Activated naive CD4-positive, alpha-beta T cell treated with anti-CD3 and anti-CD28 coated beads for 36 hours (primary cell): ENCODE measurements at places on chromosomes 12 and 14. TPM values are rescaled to one million over a fixed set of nuclear protein-coding genes. Genes with fewer than 3 reads are reported as not detected.

CDH24 gene
- total RNA-seq, result 1.4 TPM

ADAM21 gene
- total RNA-seq, result 0.32 TPM

LALBA gene
- total RNA-seq, result not detected

PWP1 gene
- 37.1 TPM for total RNA-seq

COCH gene
- total RNA-seq, result 1.3 TPM

DNA sequence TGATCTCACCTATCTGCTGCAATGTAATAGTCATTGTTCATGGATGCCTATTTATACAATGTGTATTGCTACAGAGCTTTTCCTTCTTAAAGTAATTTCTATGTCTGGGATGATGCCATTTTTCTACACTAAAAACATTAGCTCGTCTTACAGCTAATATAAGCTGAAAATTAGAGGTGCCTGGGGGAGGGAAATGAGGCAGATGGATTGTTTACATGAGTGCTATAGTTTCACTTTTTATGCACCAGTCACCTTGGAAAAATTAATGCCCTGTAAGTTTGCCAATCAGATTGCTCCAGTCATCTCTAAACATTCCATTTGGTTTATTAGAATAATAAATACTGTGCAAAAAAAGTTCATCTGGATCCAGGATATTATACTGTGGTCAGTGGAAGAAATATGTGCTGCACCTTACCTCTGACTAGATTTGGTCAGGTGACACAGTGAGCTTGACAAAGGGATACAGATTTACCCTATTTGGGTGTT is 436.2 kb downstream of the RAD51B start:
- DNase-seq, result no peak

- no peak for DNase-seq
Measured at GRCh38 chr12:89041078-89041477, 311.2 kb downstream of the DUSP6 start.

GRCh38 chr12:58814036-58814435 is 106.3 kb downstream of the LRIG3 start:
- no peak for DNase-seq

GRCh38 chr12:73833746-73834145 is 703.9 kb upstream of the ATXN7L3B start:
- no peak for DNase-seq

DNA sequence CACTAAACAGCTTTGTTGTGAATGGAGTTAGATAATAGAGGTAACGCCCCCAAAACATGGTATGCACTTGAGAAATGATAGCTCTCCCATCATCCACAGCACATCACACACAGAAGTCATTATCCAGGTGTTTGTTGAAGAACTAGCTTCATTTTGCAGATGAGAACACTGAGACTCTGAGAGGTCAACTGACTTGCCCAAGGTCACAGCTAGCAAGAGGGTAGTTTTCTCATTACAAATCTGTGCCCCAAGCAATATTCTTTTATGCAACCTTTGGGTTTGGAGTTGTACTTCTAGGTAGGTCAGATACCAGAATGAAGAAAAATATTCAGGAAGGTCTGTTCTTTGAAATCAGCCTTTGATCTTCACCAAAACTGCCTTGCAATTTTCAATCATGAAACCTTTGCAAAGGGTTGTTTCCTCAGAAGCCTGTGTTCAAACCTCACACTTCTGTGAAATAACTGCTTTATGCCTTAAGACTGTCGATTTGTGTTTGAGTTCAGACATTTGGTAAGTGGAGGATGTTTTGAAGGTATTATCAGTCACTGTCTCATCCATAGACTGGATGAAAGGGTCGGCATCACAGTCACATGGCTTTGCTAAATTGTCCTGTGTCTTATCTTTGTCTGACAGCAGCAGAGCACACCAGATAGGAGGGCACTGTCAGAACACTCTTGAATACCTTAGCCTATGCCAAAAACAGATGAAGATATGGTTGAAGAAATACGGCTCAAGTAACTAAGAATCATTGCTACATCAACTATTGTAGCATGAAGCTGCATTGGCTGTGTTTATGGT is 233.2 kb upstream of the BTG1 start:
- DNase-seq, result peak; percentile 28

DNA sequence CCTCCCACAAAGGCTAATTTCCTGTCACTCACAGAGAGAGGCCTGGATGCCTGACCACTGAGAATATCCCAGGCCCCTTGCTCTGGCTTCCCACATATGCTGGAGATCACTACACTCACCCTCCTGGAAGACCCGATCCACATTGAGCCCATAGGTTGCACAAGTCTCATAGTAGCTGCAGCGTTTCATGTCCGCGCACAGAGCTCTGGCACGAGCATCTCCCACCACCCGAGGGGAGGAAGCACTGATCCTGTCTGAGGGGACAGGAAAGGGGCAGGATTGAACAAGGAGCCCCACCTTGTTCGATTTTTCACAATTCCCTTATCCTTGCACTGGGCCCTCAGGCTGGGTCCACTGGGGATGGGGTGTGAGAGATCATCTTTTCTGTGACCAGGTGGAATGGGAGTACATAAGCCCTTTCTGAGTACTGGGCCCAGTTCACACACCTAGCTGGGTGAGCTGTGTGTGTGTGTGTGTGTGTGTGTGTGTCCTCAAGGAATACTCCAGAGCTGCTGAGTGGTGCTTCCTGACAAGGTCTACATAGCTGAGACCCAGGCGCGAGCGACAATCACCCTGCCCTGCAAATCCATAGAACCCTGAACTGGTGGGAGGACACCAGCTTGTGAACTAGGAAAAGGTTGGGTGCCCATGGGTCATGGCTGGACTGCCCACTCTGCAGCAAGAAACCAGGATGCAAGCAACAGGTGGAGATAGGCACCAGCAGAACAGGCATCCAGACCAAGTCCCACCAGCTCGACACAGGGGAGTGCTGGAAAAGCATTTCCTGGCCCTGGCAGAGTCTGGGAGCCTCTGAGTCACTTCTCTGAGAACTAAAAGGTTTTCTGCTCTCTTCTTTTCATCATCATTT is 5.6 kb downstream of the AGAP2 start:
- no peak for DNase-seq

DNA sequence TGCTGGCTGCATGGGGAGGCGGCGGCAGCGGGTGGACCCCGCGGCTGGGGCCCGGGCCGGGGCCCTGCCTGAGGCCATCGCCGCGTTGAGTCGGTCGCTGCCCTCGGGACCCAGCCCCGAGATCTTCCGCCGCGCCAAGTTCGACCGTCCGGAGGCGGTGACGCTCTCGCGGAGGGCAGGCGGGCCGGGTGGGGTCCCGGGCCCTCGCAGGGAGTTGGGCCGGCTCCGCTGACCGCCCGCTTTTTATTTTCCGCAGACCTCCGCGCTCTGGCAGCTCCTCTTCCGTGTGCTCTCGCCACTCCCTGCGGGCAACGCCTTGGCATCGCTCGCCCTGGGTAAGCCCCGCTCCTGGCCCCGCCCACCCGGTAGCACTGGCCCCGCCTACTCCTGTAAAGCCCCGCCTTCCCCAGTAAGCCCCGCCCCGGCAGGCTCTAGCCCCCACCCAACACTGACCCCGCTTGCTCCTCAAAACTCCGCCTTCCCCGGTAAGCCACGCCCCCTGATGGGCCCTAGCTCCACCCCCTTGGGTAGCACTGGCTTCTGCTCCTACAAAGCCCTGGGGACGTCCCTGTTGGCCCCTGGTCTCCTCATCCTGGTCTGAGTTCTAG is 424 bp downstream of the TEDC1 start:
- DNase-seq, result peak; percentile 95

- no peak for DNase-seq
Measured at GRCh38 chr14:20857207-20857606, 34.0 kb upstream of the RNASE3 start.

DNA sequence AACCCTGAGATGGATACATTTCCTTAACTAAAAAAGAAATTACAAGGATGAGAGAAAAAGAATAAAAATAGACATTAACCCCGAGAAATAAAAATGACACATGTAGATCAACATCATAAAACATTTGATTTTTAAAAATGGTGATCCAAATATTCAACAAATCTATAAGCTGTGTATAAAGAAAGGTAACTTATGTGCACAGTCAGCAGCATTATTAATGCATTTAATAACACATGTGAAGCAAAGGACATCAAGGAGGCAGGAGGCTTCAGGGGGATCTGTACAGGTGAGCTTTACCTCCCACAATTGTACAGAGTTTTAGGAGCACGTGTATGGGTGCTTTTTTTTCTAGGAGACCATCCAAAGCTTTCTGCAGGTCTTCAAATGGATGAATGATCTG is 76.1 kb downstream of the MED13L start:
- no peak for DNase-seq

GRCh38 chr14:59754256-59754655 is 116.3 kb downstream of the RTN1 start:
- no peak for DNase-seq

GRCh38 chr12:127745469-127746212 is 521.3 kb upstream of the TMEM132C start:
- DNase-seq, result no peak

DNA sequence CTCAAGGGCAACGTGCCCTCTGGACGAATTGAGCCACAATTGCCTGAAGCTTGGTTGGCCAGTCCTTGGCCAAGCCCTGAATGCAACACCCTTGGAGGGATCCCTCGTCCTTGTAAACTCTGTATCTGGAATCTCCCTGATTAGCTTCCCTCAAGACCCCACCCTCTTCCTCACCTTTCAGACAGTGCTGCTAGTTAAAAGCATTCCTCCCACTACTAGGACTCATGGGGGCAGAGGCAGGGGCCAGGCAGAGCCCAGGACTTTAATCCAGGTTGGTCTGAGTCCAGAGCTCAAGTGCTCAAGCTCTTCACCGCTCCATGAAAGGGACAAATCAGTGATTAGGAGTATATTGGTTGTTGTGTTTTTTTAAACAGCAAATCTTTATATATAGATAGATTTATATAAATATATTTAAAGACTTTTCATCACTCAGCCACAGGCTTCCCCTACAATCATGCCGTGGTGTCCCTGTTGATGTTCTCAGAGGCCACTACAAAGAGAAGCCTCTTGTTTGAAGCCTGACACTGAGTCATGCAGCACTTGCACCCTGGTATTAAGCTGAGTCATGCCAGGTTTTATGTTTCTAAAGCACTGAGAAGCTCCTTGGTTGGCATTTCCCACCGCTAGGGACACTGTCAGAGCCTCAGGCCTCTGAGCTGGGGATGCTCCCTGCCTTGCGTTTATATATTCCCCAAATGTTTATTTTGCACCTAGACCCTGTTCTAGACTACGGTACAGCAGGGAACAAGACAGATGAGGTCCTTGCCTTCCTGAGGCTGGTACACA is 53.8 kb upstream of the GSC start:
- DNase-seq, result no peak

DNA sequence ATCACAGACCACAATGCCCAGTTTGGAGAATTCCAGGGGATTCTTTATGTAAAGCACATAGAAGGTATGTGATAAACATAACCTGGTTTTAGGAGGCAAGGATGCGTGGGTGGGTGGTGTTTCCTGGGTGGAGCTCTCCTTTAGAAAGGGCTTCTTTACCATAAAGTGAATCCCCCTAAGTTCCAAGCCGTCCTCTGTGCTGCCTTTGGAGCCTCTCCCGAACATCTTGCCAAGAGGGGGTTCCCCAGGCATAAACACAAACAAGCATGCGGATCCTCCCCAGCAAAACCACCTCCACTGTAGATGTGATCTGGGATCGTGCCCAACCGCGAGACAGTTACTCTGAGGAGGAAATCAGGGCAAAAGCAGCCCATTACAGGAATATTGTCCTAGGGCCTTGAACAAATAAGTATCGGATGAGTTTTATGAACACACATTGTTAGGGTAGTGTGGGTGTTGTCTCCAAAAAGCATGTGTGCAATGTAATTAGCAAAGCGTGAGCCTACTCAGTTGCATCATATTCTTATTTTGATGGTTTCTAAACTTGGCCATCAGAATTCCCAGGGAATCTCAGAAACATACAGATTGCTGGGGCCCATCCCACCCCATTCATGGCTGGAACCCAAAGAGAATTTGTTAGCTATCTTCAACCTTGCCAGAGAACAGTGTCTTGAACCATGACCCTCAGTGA is 48.8 kb upstream of the CORO1C start:
- DNase-seq, result no peak

GRCh38 chr12:50309950-50310349 is 26.6 kb upstream of the LIMA1 start:
- no peak for DNase-seq

DNA sequence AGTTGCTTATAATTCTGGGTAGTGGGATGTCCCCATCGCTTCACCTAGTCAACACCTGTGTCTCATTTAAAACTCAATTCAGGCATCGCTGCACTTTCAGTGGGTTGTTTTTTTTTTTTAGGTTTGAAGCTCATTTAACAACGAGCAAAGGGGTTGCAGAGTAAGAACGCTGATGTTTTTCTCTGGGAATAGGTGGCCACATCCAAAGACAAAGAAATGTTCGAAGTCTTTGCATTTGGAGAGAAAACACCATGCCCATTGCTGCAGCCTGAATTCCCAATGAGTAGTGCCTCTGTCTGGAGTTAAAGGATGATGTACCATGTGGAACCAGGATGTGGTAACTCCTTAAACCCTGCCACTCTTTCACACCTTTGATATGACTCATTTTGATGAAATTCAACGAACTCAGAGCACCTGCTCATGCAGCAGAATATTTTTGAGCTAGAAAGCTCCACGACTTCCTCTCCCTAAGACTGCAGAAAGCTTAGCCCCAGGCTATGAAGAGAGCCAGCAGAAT is 35.1 kb upstream of the BATF start:
- DNase-seq, result peak; percentile 35

DNA sequence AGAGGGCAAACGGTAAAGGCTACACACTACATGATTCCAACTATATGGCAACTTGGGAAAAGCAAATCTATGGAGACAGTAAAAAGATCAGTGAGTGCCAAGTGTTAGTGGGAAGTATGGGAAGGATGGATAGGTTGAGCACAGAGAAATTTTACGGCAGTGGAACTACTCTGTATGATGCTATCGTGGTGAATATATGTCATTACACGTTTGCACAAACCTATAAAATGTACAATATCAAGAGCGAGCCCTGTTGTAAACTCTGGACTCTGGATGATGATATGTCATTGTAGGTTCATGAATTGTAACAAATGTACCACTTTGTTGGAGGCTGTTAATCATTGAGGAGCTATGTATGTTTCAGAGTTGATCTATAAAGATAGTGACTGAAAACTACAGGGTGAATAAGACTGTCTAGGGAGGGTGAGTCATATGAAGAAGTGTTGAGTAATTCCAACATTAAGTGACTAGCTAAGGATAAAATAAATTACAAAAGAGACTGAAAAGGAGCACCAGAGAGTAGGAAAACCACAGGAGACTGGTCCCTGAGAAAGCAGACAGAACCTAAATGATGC is 349.2 kb upstream of the LMO3 start:
- DNase-seq, result no peak

DNA sequence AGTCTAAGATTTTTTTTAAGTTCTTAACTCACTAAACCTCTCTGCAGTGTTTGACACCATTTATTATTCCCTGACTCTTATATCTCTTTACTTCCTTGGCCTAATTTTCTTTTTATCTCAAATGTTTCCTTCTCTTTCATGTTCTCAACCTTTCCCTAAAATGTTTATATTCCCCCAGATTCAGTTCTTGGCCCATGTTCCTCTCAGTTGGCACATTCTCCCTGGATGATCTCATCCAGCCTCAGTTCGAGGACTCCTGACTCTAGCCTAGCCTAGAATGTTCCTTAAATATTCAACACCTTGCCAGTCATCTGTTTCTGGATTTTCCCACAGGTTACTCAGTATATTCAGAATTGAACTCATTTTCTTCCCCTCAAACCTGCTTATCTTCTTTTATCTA is 81.3 kb downstream of the SCN8A start:
- no peak for DNase-seq

GRCh38 chr12:42798811-42799438 is 209.4 kb upstream of the PRICKLE1 start:
- DNase-seq, result no peak
